ENCODE measurements at places on chromosomes 4 and X. TPM values are rescaled to one million over a fixed set of nuclear protein-coding genes. Genes with fewer than 3 reads are reported as not detected.

GRCh38 chr4:58564695-58565475 lies 1454.7 kb upstream of the IGFBP7 start:
- DNase-seq = no peak

GRCh38 chrX:81241753-81242152 lies 39.9 kb downstream of the SH3BGRL start:
- DNase-seq = no peak

GRCh38 chrX:68895341-68895755 lies 66.5 kb downstream of the EFNB1 start:
- DNase-seq = no peak

DNA sequence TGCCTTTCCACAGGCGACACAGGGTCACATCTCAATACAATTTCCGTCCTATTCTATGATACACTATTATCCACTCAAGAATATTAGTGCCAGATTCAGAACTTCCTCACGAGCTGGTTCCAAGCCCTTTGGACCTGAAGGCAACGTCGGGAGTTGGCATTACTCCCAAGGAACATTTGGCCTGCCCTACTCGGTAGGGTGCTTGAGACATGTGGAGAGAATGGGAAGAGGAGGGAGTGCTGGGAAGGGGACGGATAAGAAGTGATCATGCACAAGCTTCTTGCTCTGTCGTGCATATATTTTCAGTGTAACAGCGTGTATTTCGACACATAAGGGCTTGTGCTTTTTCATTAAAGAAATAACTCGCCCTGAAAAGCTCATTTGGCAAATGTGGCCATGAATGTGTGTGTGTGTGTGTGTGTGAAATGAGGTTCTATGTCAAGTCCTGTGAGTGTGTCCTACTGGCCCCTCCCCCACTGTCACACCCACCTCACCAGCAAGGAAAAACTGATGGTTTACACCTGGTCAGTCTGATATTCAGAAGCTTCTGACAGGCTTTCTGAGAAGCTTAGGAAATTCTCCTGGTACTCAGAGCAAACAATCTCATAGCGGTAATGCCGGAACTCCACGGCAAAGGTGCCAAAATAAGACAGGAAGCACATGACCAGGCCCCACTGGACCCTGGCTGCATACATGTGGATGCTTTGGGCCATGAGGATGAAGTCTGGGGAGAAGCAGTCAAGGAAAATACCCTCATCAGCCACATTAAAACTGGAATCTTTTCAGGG lies 54.8 kb downstream of the ENOPH1 start:
- no peak for DNase-seq

- DNase-seq = no peak
Measured at GRCh38 chr4:147916351-147916750, 184.5 kb downstream of the ARHGAP10 start.

DNA sequence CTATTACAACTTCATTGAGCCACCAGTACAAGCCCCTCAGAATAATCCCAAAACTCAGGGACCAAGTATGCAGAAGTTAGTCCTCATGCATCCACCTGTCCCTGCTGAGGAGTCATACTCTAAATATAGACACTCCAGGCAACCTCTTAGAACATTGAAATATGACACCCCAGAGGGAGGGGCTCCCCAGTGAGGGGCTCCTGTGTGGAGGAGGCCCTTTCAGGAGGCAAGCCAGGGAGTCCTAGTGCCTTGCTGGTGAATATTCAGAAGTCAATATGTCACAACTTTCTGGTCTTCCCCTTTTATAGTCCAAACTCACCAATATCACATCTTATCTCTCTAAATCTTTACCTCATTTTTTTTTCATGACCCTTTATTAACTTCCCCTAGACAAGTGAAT lies 1.6 kb upstream of the ARMCX6 start:
- DNase-seq = peak; percentile 60

GRCh38 chr4:13547485-13548041 lies 3.3 kb upstream of the NKX3-2 start:
- no peak for DNase-seq

- no peak for DNase-seq
Measured at GRCh38 chr4:13201241-13201640, 282.9 kb downstream of the RAB28 start.

GRCh38 chr4:119652998-119653397 lies 24.4 kb upstream of the PDE5A start:
- no peak for DNase-seq

DNA sequence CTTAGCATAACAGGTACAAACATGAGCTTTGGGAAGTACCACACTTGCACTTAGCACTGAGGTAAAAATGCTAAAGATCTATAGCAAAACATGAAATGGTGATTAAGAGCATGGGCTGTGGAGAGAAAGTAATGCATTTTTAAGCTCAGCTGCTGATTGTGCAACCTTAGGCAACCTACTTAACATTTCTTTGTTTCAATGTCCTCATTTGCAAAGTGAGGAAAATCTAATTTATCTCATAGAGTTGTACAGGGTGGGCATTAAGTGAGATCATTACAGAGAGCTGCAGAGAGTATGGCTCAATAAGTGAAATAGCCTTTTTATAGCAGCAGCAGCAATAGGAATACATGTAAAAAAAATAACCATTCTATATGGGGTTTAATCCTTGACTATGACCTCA lies 87.0 kb downstream of the PAK3 start:
- no peak for DNase-seq

DNA sequence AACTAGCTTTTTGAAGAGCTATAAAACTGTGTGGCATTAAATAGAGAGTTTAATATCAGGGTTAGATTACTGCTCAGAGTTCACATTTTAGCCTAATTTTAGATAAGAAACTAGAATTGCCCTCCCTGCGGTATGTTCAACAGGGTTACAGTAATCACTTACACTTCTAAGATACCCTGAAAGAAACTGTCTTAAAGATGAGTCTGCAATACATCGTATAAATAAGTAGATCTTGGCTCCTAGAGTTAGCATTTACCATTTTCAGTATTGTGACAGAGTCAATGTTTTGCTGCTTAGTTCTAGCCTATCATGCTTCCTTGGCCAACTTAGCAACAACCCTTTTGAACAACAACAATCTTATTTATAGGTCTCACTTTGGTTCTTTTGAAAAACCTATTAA lies 217.8 kb upstream of the NDST4 start:
- DNase-seq = no peak

DNA sequence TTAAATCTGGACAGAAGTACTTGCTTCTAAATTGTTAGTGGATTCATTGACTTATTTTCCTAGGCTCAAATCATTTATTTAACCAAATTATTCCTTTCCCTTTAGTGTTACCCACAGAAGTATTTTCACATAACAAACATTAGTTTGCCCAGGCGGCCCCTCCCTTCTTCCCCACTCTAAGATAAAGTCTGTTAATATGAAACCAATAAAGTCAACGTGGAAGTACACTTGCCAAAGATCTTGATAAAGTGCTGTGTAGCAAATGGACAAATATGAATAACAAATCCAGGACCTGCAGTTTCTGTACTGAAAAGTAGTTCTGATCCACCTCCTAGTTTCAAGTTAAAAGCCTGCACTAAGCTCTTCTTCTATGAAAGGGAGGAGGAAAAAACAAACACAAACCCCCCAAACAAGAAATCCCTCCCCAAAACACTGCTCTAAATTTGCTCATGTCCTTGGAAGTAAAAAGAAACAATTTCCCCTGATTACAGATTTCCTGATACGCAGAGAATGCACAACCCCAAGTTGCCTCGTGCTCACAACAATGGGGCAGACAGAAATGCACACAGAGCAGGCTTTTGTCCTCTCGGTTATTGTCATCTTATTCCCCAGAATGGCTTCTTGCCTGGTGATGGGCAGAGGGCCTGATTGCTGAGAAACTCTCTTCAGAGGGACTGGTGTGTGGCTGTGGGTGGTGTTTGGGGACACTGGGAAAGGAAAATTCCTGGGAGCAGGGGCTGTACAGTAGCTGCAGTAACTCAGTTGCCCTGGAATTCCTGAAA lies 23.2 kb downstream of the TMSB4X start:
- no peak for DNase-seq

GRCh38 chrX:153468008-153468580 lies 2.3 kb downstream of the HAUS7 start:
- DNase-seq = no peak

- DNase-seq = no peak
Measured at GRCh38 chr4:115515366-115515765, 401.9 kb upstream of the NDST4 start.

GRCh38 chrX:121028419-121028818 lies 19.0 kb upstream of the GLUD2 start:
- no peak for DNase-seq

DNA sequence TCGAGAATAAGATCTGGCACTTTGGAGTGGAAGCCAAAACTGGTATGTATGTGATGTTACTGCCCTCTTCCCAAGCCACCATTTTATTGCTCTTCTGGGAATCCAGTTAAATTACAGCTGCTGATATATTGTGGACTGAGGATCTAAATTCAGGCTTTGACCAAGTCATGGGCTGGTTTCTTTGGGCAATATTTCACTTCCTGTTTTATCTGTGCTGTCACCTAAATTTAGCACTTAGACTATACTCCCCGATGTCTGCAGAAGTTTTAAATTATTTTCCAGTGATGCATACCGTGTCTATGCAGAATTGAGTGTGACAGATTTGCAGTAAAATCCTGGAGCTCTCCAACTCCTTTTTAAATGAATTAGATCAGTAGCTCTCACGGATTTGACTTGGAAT lies 100.0 kb downstream of the TEX13A start:
- no peak for DNase-seq

DNA sequence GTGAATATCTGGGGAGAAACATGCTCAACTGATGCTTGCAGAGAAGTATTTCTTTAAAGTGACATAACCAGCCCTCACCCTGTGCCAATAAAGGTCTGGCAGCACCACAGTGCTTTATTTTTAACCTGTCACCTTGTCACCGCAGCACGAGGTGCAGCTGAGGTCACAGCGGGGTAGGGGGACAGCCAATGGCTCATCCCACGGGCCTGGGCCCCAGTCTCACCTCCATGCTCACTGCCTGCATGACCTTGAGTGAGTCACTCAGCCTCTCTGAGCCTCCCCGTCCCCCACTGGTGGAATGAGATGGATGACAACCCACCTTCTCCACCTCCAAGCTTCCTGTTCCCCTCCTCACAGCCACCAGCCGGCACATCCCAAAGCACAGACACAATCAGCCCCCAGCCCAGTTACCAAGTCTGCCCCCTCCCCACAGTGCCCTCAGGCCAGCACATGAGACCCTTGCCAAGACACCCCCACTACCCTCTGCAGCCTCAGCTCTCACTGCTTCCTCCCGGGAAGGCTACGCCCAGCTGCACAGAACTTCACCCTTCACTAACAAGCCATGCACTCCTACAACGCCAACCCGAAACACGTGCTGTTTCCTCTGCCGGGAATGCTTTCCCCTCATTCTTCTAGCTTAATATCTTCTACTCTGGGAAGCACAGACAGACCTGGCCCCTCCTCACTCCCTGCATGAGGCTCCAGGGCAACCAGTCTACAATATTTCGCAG lies 24.9 kb upstream of the MAN2B2 start:
- DNase-seq = no peak

GRCh38 chrX:17443556-17443955 lies 68.6 kb downstream of the NHS start:
- no peak for DNase-seq

- DNase-seq = no peak
Measured at GRCh38 chr4:3215733-3216132, 33.2 kb upstream of the MSANTD1 start.

DNA sequence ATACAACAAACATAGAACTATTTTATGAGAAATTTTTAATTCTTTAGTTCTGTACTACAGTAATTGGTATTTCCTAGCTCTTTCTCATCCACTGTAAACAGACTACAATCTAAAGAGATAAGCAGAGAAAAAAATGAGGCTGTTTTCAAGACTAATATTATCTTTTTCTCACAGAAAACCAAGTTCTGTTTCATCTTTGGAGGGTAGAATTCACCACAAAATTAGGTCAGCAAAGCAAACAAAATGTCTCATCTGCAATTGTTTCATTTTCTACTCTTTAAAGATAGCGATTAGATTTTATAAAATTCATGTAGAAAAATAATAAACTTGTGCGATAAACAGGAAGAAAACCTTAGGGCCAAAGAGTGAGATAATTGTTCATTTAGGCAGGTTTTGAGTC lies 10.8 kb downstream of the APOO start:
- DNase-seq = no peak

DNA sequence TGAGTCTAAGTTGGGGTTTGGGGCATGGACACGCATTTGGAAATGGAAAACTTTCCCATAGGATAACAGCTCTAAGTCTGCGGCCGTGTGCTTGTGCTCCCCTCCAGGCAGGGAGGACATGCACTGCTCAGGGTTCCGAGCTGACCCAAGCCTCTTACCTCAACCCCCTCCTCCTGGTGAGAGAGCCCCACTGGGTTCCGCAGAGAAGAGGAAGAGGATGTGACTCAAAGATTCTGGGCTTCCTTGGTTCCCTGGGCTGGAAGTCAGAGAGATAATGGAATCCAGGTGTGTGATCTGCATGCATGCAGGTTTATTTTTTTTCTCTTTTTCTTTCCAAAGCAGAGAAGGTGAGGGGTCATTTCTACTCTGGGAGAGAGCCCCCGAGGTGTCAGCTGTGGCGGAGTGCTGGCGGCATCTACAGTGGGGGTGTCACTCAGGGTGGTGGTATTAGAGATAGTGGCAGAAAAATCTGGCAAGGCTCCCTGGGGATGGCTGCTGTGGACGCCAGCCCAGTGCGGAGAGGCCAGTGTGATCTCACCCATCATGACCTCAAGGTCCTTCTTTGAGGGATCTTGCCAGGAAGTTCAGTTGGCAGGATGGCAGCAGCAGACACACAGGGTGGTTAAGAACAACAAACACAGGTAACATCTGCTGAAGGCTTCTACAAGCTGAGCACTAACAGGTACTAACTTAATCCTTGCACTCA lies 168.7 kb upstream of the HAND2 start:
- DNase-seq = no peak

- no peak for DNase-seq
Measured at GRCh38 chrX:133473451-133473850, 58.2 kb upstream of the GPC4 start.

DNA sequence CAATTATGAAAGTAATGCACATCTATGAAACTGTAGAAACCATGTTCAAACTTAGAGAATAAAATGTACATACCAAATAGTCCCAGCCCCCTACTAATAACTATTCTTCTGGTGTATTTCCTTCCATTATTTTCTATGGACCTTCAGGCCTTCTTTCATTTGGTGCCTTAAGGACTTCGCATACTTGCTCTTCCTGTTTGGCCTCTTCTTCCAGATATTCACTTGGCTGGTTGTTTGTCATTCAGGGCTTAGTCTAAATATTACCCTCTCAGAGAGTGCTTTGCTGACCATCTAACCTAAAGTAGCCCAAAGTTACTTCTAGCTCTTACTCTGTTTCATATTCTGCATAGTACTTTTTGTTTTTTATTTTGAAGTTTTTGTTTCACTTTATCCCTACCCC lies 70.3 kb upstream of the ARMCX2 start:
- DNase-seq = no peak

Gene HMGN5
- polyA plus RNA-seq = 52.8 TPM

Gene IRS4
- 1.6 TPM for polyA plus RNA-seq

Gene ITGB1BP2
- polyA plus RNA-seq = 2.8 TPM

Gene CRMP1
- 69.3 TPM for polyA plus RNA-seq

Gene RAB33A
- 0.52 TPM for polyA plus RNA-seq

Gene SMARCA1
- 125 TPM for polyA plus RNA-seq

Gene KLHL4
- 6.5 TPM for polyA plus RNA-seq

Gene PPP2R2C
- 0.40 TPM for polyA plus RNA-seq

Gene FRAS1
- polyA plus RNA-seq = 87.6 TPM
